Left cardiac atrium (tissue), 4 donors: ENCODE measurements at places on chromosomes 2 and 18.
A peak's percentile ranks its signal among the peaks of the same experiment; 100 is the strongest.

- DNase-seq, result no peak
Observed at GRCh38 chr2:190607657-190608357, 41.1 kb upstream of the NAB1 start.

DNA sequence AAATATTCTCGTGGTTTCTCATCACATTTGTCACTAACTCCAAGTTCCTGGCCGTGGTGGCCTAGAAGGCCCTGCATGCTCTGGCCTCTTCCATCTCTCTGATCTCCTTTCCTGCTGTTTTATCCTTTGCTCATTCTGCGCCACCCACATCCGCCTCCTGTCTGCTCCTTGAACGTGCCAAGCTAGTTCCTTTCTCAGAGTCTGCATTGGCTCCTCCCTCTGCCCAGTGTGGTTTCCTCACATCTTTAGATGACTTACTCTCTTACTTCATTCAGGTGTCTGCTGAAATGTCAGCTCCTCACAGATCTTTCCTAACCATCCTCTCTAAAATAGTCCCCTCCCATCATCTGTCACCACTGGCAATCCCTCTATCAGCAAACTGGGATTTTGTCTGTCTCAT, 158.6 kb upstream of the RBMS1 start:
- DNase-seq, result peak; percentile 56

DNA sequence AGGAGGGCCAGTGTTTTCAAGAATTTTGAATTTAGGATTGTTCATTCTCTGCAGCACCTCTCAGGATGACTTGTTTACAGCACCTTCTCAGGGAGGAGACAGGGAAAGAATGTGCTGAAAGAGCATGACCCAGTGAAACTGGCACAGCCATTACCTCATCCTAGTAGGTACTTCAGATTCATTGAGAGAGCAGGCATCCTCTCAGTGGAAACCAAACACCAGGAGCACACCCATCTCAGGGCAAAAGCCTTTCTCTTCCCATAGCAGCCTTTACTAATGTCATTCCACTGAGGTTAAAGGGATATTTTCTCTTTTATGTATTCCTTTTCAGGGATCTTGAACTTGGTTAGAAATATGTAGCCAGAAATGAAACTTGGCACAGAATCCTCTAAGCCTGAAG, 2.6 kb downstream of the MAP2 start:
- no peak for DNase-seq

- no peak for DNase-seq
Observed at GRCh38 chr2:133213651-133214050, 354.6 kb downstream of the NCKAP5 start.

DNA sequence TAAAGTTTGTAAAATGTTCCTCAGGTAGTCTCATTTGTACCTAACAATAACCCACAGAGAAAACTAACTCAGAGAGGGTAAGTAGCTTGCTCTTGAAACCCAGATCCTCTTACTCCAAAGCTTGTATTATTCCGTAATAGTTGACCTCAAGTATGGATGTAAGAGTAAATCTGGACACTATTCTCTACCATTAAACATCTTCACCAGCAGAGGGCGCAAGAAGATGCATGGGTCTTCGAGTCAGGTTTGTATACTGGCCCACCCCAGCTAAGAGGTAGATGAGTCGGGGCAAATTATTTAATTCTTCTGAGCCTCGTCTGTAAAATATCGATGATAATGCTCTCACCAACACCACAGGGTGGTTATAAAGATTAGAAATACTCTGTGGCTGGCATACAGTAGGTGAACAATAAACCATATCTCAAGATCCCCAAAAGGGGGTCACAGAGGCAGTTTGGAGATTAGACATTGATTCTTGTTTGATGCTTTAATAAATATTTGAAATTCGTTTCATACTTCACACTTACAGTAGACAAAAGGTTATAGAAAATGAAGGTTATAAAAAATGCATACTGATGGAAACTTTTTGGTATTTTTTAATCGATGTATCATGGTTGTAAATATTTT, 3.5 kb upstream of the CABLES1 start:
- DNase-seq, result peak; percentile 59

DNA sequence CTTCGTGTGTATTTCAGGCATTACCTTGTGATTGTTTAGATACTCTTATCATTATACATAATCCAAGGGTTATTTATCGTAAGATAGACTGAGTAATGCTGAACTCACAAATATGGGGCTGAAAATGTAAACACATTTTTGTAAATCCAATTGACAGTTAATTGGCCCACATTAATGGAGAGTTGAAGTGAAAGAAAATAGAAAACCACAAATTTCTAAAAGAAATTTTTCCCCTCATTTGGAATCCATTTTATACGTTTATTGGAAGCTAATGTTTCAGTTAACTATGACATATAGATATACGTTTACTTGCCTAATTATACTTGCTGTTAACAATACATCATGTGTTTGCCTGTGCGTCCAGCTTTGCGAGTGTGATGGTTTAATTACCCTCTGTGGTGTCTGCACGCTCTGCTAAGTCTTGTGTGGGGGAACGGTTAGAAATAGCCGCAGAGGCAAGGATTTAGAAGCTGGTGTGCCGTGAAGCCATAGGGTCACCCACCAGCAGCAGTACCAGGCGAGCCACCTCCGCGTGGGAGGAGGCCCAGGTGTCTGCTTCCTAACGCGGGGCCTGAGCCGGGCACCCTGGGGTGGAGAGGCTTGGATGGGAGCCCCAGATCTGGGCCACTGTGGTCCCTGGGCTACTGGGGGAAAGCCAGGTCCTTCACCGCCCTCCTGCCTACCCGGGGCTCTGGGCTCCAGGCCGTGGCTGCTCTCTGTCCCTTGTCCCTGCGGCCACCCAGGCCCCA, 38.0 kb downstream of the TSHZ1 start:
- DNase-seq, result no peak

DNA sequence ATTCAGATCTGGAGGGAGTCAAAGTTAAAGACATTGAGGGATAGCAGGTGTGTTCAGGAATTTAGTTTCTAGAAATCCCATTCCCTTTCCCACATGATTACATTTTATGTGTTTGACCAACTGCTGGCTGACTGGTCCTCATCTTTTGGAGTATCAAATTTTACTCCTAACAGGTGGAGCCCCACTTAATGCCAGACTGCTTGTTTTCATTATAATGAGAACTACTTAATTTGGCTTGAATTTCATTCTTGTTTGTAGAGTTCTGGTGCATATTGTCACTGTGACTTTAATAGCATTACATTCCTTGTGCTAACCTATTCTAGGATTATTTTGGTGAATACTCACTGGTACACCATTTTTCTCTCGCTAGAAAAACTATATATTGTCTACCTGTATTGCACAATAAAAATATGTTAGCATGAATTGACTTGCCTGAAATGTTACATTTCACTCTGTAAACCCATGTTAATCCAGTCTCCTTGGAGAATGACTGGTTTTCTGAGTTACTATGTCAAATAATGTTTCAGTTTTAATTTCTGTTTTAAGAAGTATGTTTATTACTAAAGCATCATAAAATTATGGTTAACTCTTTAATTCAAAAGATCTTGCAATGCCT, 98.2 kb downstream of the TANC1 start:
- DNase-seq, result no peak

GRCh38 chr2:84886791-84887190, 5.9 kb upstream of the TRABD2A start:
- DNase-seq, result no peak

- DNase-seq, result no peak
Observed at GRCh38 chr2:56666777-56667176, 483.0 kb downstream of the CCDC85A start.

DNA sequence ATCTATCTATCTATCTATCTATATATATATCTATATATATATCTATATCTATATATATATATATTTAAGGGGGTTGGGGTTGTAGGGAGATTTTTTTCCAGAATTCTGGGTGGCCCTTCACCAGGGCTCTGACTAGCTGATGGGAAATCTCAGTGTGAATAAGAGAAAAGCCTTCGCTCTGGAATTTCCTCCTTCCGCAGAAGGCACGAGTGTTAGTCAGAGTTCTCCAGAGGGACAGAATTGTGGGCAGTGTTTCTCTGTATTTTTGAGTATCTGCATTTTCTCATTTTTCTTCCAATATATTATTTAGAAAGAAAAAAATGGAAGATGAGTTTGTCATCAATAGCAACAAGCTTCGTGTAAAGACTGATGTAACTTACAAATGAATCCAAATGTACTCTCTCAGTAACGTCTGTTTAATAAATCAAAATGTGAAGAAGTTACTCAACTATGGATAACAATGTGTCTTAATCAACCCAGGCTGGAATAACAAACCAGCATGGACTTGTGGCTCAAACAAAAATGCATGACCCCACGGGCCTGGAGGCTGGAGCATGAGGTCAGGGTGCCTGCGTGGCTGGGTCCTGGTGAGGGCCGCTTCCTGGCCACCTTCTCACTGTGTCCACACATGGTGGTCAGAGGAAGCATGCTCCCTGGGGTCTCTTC, 10.6 kb upstream of the SNTG2 start:
- DNase-seq, result no peak

GRCh38 chr2:1681323-1682180, 62.8 kb downstream of the PXDN start:
- no peak for DNase-seq

DNA sequence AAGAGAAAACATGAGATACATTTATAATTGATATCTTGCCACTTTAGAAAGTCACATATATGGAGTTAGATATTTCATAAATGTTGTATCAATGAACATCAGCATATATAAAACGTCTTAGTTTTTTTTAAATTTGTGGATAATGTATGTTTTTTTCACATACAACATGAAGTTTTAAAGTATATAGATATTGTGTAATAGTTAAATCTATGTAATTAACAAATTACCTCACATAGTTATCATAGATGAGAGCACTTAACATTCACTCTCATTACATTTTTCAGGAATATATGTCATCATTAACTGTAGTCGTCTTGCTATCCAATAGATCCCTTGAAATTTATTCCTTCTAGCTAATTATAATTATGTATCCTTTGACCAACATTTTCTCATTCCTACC, 406.6 kb downstream of the ARHGAP15 start:
- no peak for DNase-seq

DNA sequence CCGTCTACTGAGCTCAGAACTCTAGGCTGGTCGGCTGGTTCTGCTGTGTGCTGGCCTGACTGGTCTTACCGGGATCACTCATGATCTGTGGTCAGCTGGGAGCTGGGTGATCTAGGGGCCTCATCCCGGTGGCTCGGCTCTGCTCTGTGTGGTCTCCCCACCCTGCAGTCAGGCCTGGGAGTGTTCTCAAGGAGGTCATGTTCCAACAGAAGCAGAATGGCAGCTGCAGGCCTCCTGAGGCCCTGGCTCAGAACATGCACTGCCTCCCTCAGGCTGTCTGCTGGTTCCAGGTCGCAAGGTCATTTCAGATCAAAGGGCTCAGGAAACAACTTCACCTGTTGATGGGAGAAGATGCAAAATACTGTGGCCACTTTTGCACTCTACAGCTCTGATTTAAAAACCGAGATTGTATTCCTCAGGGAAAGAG, 81.1 kb upstream of the RFX8 start:
- no peak for DNase-seq

DNA sequence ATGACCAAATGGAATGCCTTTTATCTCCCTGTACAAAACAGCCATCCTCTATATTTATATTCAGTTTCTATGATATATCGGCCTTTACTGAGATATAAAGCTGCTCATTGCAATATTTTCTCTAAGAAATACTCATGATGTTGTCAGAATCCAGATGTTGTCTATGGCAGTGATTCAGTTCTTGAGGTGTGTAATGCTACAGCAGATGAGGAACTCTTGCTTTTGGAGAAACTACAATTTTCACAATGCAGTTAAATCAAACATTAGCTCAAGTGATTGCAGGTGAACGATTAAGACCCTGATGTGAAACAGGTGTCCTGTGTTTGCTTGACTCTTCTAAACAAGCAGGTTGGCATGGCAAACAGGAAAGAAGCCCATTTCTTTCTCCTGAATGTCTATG, 256.2 kb upstream of the CDH20 start:
- DNase-seq, result no peak

- DNase-seq, result no peak
Observed at GRCh38 chr2:219426068-219426443, 7.9 kb downstream of the DES start.

GRCh38 chr2:235054919-235055318, 103.1 kb downstream of the SH3BP4 start:
- DNase-seq, result no peak

DNA sequence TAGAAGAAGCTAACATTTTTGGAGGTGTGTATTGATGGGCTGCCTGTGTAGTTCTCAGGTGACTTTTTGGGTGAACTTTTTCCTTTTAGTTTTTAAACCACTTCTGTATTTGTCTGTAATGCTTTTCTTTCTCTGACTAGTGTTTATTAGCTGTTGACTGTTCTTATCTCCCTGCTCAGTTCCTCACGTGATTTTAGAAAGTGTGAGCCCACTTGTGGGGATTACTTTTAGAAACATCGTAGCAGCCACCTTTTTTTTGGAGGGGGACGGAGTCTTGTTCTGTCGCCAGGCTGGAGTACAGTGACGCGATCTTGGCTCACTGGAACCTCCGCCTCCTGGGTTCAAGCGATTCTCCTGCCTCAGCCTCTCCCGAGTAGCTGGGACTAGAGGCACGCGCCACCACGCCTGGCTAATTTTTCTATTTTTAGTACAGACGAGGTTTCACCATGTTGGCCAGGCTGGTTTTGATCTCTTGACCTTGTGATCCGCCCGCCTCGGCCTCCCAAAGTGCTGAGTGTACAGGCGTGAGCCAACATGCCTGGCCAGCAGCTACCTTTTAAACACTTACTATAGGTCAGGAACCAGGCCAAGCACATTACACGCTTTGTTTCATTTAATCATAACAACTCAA, 9.2 kb upstream of the CDKL4 start:
- DNase-seq, result peak; percentile 33
